ENCODE measurements at places on chromosomes 11 and 22. TPM values are rescaled to one million over a fixed set of nuclear protein-coding genes. Genes with fewer than 3 reads are reported as not detected.

GRCh38 chr11:4926608-4927007, 2.5 kb upstream of the OR51G1 start:
- DNase-seq, result no peak

DNA sequence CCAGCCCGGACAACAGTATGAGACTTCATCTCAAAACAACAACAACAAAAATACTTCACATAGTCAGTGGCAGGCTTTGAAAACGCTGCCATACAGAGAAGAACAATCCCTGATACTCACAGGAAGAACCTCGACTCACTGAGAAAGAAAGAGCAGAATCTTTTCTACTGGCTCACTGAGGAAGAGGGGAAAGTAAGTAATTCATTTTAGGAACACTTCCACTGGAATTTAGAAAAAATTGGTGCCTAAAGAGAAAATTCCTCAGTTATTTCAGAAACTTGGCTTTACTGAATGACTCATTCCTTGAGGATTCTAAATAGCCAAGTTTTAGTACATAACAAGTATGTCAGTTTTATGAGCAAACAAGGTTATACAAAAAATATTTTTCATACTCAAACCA, 12.3 kb downstream of the NARS2 start:
- DNase-seq, result no peak

- no peak for DNase-seq
Measured at GRCh38 chr11:8192016-8192895, 23.4 kb upstream of the RIC3 start.

GRCh38 chr11:30313580-30313979, 9.3 kb upstream of the ARL14EP start:
- no peak for DNase-seq

- DNase-seq, result no peak
Measured at GRCh38 chr11:115391598-115391997, 112.6 kb downstream of the CADM1 start.

GRCh38 chr11:130528298-130529261, 80.1 kb downstream of the ADAMTS15 start:
- DNase-seq, result no peak

- DNase-seq, result no peak
Measured at GRCh38 chr11:44505581-44506054, 59.8 kb upstream of the CD82 start.

DNA sequence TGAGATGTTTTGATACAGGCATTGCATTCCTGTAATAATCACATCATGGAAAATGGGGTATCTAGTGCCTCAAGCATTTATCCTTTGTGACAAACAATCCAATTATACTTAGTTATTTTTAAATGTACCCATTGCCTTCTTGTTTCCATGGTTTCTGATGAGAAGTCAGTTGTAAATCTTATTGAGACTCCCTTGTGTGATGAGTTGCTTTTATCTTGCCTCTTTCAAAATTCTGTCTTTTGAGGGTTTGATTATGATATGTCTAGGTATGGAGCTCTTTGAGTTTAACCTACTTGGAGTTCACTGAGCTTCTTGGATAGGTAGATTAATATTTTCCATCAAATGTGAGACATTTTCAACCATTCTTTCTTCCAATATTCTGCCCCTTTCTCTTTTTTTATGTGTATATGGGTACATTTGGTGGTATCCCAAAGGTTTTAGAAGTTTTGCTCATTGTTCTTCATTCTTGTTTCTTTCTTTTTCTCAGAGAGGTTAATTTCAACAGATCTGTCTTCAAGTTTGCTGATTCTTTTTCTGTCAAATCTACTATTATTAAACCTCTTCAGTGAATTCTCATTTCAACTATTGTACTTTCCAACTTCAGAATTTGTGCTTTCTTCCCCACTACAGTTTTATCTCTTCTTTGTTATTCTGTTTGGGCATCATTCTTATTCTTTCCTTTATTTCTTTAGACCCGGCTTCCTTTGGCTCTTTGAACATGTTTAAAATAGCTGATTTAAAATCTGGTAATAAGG, 13.7 kb downstream of the NAGA start:
- DNase-seq, result no peak

DNA sequence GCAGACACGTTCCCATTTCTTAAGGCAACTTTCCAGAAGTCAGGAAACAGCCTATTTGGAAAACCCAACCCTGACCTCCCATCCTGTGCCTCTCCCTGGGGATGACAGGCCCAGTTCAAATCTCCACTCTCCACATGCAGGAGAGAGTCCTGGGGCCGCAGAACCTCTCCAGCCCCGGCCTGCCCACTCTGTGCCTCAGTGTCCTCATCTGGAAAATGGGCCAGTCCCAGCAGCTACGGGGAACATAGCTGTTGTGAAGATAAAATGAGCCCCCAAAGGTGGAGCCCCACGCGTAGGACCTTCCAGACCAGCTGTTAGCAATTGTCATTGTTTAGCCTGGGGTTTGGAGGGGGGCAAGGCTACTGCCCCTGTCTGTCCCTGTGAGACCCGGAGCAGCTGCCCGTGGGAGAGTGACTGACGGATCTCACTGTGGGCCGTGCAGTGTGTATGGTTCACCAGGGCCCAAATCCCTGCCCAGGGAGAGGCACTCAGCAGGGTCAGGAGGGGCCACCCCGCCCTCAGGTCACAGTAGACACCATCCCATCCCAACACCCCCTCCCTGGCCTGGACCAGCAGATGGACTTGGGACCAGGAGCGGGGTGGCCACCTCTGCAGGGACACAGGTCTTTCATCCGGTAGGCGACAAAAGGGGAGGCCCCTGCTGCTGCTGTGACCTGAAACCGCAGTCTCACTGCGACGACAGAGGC, 145.9 kb downstream of the CTTN start:
- DNase-seq, result no peak

DNA sequence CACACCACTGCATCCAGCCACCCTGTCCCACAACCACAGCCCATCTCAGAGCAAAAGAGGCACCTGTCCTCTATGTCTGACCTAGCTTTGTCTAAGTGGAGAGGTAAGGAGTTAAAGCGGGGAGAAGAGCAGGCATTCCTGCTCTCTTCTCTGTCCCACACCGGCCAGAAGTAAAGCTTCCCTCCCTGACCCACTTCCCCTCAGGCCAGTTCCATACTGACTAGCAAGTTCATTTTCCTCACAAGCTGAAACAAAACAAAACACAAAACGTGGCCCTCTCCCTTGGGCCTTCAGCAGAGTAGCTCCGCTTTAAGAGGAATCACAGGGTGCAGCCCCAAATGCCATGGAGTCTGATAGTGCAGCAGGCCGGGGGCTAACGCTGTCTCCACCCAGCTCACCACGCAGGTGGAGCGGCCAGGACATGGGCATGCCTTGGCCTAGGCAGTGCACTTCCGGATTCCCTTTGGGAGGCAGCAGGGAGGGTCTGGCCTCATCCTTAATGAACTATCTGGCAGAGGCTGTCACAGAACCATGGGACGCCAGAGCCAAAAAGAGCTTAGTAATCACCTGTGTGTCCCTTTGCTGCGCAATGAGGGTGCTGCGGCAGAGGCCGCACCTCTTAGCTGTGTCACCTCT, 34.0 kb downstream of the FLI1 start:
- DNase-seq, result no peak

DNA sequence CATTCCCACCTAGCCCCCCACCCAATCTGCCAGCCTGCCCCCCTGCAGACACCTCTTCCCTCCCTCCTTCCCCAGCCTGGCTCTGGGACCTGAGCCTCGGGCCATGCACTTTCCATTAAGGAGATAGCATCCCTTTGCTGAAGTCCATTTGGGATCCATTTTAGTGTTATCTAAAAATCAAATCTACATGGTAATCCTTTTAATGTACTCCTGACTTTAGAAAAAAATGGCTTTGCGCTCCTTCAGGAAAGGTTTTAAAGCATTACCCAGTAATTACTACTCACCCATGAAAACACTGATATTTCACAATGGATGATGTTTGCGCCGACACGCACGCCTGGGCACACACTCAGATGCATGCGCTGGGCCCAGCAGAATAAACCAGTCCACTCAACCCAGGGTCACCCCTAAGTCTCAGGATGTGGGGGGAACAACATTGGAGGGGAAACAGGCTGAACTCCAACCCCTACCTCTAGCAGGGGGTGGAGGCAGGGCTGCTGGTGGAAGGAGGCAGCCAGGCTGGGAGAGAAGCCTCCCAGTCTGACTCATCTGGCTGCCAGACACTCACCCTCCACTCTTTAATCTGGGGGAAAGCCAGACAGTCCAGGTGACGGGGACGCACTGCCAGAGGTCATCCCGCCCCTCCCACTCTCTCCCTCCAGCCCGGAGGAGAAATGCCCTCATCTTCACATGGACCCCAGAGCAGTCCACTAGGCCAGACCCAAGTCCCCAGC, 29.8 kb downstream of the LMO1 start:
- DNase-seq, result no peak

- no peak for DNase-seq
Measured at GRCh38 chr11:117876341-117877119, at the start of gene FXYD6. FXYD6 (minus strand) TSS chr11:117876658; CDS start chr11:117842776, 33,882 bp downstream.

DNA sequence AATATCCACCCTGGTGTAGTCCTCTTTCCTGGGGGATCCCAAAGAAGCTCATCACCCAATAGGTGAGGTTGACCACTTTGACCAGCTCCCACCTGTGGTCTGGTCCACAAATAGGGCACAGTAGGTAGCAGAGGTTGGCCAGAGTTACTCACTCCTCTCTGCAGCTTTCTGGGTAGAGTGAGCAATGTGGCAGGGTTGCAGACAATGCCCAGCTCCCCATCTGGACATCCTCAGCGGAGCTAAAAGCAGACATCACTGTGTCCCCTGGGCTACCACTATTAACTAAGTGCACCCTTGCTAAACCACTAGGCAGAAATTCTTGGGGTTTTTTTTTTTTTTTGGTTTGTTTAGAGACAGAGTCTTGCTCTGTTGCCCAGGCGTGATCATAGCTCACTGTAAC, 48.4 kb upstream of the TP53I11 start:
- no peak for DNase-seq

DNA sequence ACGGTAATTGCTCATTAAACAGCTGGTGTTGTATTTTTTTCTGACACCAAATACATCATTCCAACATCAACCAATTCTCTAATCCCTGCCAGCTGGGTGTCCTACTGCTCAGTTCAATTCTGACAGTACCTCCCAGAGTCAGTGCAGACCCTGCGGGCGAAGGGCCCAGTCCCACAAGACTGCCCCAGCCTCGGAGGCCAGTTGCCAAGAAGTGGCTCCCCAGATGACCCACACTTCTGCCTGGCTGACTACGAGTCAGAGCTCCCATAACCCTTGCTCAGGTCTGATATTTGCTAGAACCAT, 147.2 kb downstream of the CTTN start:
- DNase-seq, result no peak

DNA sequence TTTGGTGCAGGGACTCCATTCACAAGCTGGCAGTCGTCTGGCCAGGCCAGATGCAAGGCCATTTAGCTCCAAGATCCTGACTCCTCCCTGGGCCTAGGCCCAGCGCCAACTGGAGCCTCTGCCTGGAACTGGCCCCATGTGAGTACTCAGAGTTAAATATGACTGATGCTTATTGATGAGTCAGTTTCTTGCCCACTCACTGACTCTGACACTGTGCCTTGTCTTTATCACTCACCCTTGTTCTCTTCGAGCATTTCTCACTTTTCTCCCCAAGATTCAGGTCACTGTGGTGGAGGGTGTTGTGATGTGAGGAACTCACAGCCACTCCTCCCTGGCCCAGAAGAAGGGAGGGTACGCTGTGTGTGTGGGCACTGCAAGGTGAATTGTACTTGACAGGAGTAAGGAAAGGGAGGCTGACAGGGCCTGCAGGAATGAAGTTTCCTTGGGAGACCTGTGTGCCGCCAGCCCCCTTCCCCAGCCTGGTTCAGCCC, 23.2 kb upstream of the ST3GAL4 start:
- DNase-seq, result no peak

GRCh38 chr11:87120937-87121336, 83.2 kb downstream of the TMEM135 start:
- no peak for DNase-seq

GRCh38 chr22:32558681-32559355, 84.2 kb downstream of the FBXO7 start:
- DNase-seq, result no peak

DNA sequence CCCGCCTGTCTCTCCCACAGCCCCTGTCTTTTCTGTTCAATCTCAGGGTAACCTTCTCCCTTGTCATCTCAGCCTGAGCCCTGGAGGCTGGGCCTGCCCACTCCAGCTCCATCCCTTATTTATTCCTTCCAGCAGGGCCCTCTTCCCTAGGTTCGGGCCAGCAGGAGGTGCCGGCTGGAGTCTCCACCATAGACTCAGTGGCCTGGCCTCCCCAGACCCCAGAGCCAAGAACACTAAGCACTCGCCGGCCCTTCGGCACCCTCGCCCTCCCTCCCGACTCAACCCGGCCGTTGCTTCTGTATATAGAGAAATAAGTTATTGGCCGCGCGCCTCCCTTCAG, 1.4 kb upstream of the RAB1B start:
- DNase-seq, result no peak

- DNase-seq, result no peak
Measured at GRCh38 chr11:124394408-124394807, 4.4 kb downstream of the OR8B3 start.

DNA sequence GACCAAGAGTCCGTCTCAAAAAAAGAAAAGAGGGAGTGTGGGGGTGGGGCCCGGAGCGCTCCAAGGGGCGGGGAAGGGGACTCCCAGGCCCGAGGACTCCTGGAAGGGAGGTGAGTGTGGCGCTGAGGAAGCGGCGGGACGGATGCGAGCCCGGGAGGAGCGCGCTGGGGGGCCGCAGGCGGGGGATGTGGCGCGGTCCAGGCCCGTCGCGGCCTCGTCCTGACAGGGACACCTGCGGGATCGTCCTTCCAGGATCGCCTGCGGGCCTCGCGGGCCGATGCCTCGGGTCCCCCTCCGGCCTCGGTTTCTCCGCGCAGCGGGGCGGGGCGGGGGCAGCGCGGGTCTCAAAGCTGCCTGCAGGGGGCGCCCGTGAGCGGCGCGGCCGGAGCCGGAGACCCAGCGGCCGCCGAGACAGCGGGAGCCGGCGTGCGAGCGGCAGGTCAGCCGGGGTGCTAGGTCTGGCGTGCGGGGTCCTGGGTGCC, 3.8 kb upstream of the ADORA2A start:
- peak; percentile 64 for DNase-seq

- no peak for DNase-seq
Measured at GRCh38 chr11:44637487-44637886, 72.0 kb downstream of the CD82 start.

DNA sequence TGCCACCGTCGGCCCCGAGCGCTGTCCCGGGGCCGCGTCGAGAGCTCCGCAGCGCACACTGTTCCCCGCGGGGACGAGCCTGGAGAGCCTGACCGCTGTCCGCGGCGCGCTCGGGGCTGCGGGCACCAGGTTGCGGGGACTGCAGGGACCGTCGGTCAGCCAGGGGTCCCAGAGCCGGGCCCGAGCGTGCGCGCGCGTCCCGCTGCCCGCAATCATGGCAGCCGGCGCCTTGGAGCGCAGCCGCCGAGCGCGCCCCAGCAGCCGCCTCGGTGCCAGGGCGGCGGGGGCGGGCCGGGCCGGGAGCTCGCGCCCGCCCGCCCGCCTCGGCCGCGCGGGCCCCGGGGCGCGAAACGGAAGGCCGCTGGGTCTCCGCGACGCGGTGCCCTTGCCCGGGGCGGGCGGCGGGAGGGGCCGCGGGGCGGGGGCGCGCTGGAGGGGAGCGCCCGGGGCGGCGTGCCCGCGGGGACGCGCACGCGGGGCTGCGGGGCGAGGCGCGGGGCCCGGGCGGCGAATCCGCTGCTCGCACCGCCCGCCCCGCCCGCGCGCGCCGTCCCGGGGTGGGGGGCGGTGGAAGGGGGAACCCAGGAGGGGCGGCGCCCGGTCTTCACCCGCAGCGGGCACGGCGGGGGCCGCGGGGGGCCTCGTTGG, 79.4 kb upstream of the PPARA start:
- DNase-seq, result peak; percentile 41

GRCh38 chr11:68002938-68003845, 705 bp downstream of the UNC93B1 start:
- peak; percentile 74 for DNase-seq

Gene KCNQ1
- total RNA-seq, result 21.6 TPM

Gene MIOX
- total RNA-seq, result not detected

Gene RAC2
- 318 TPM for total RNA-seq

Gene PTH
- not detected for total RNA-seq

Gene ADAMTS8
- not detected for total RNA-seq

All from CD4-positive, alpha-beta memory T cell (primary cell).